Activated CD4-positive, alpha-beta memory T cell treated with anti-CD3 and anti-CD28 coated beads for 36 hours (primary cell): ENCODE measurements at places on chromosomes 11 and 22. TPM values are rescaled to one million over a fixed set of nuclear protein-coding genes. Genes with fewer than 3 reads are reported as not detected.

The OR8G1 gene
- total RNA-seq = not detected

The ANKK1 gene
- 0.15 TPM for total RNA-seq

The SBF2 gene
- 7.1 TPM for total RNA-seq

The PGA3 gene
- not detected for total RNA-seq

The NPAS4 gene
- total RNA-seq = not detected

The IGLL1 gene
- not detected for total RNA-seq

The NLRP6 gene
- 1.2 TPM for total RNA-seq

The CLDN5 gene
- total RNA-seq = 0.17 TPM

The PCNX3 gene
- total RNA-seq = 29.8 TPM

The DBX1 gene
- not detected for total RNA-seq

The CCDC89 gene
- total RNA-seq = not detected

The APOL5 gene
- not detected for total RNA-seq

The ELMOD1 gene
- 0.12 TPM for total RNA-seq
